ENCODE measurements at places on chromosomes 7 and 10.

- DNase-seq: no peak
These were observed 89.0 kb downstream of the PHTF2 start for GRCh38 chr7:77887567-77887966.

GRCh38 chr7:7786595-7786994, 68.2 kb upstream of the RPA3 start:
- no peak for DNase-seq

- DNase-seq: no peak
These were observed 459.8 kb downstream of the IPMK start for GRCh38 chr10:57807906-57808305.

- DNase-seq: no peak
These were observed 6.2 kb upstream of the IFIT2 start for GRCh38 chr10:89295597-89295996.

DNA sequence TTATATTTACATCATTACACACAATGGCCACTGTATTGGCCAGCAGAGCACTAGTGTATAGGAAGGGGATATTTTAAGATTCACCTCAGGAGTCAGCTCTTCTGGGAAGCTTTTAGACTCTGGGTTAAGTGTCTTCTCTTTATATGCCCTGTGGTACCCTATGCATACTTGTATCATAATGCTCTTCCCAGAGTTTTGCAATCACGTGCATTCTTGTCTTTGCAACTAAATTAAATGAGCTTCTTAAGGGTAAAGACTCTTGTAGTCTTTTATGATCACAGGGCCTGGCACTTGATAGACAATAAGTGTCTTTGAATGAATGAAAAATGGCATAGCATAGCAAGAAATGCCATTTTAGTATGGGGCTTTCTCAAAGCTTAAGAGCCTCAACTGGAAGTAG, 35.4 kb upstream of the ARMS2 start:
- no peak for DNase-seq
